ENCODE measurements at places on chromosomes 2 and 18.

GRCh38 chr18:70390371-70391090 is 101.7 kb downstream of the SOCS6 start:
- peak; percentile 68 for DNase-seq

DNA sequence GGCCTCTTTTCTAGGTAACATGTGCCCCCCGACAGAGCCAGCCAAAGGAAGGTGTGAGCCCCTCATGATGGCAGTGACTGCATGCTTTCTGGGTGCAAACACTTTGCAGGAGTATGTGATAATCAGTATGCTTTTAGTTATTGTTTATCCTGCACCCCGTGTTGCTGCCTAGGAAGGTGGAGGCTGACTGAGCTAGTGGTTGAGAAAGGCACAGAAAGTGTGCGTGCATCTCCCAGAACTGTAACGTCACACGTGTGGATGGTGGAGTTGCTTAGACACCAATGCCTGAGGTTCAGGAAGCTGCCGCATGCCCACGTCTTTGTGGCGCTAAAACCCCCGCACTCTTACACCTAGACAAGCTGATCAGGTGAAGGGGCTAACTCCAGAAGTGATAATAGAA is 580 bp downstream of the MC2R start:
- no peak for DNase-seq

DNA sequence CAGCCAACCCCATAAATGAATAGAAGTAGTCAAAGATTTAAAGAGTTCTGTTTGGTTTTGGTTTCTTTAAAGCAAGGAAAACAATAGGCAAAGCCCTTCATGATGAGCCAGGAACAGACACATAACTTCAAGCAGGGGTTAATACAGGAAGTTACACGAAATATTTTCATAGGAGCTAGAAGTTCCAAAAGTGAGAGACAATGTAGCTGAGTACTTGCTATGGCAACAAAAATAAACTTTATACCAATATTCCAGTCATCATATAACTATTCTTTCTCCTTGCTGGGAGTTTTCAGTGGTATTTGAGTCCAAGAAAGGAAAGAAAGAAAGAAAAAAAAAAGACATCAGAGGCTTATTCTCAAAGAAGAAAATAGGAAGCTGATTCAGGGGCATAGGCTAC is 56.2 kb downstream of the COBLL1 start:
- DNase-seq, result no peak

- no peak for DNase-seq
Measured at GRCh38 chr2:23207871-23208270, 177.1 kb upstream of the KLHL29 start.

DNA sequence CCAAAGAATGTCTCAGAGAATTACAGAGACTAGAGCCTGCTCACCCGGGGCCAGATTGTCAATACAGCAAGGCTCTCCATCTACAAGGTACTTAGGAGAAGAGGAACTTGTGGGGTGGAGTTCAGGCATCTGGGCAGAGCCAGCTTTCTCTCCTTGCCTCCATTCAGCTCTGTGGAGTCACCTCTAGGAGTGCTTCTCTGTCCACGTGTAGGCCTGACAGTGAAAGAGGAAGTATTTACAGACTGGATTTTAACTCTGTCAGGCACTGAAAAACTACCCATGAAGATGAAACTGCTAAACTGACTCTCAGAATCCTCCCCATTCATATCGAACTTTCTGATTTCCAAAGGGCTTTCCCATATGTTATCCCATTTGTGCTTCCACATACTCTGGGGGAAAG is 315.6 kb downstream of the SETBP1 start:
- no peak for DNase-seq

DNA sequence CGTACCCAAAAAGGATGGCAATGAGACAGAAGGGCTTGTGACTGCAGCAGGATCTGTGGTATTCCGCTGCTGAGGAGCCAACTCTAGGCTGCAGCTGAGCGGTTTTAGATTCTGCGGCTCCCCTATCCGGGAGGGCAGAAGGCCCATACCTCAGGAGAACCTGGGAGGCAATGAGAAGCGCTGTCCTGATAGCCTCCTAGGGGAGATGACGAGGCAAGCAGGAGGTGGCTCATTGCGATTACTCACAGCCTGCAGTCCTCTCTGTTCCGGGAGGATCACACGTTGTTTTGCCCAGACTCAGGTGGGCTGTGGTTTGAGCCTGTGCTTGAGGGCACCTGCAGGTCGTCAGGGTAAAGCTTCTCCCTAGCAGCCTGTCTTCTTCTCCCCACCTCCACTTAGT is 65.1 kb downstream of the COA5 start:
- no peak for DNase-seq

DNA sequence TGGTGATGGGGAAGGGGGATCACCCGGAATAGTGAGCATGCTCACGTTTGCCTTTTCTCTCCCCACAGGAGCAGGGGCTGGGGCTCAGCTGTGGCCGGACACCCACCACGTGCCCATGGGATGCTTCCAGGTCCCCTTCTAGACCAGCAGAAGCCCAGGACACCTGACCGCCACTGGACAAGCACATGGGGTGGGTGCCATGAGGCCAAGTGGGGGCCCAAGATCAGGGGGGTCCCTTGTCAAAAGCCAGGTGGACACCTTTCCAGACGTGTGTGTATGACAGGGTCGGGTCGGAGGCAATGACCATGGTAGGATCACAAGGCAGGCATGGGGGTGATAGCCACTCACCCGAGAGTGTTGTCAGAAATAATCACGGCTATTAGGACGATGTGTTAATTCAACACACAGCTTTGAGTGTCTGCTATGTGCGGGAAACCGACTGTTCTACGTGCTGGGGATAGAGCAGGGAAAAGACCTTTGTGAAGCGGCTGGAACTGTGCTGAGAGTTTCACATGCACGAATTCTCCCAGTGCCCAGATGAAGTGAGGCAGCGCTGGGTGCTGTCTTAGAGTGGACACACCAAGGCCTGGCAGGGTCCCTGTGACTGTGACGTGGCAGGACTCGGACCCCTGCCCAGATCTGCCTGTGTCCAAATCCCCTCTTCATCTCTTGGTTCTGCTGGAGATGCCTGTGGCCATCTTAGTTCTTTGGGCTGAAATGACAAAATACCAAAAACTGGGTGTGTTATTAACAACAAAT is 244.7 kb downstream of the NDUFA10 start:
- no peak for DNase-seq

- no peak for DNase-seq
Measured at GRCh38 chr18:60027397-60027796, 127.6 kb downstream of the PMAIP1 start.

DNA sequence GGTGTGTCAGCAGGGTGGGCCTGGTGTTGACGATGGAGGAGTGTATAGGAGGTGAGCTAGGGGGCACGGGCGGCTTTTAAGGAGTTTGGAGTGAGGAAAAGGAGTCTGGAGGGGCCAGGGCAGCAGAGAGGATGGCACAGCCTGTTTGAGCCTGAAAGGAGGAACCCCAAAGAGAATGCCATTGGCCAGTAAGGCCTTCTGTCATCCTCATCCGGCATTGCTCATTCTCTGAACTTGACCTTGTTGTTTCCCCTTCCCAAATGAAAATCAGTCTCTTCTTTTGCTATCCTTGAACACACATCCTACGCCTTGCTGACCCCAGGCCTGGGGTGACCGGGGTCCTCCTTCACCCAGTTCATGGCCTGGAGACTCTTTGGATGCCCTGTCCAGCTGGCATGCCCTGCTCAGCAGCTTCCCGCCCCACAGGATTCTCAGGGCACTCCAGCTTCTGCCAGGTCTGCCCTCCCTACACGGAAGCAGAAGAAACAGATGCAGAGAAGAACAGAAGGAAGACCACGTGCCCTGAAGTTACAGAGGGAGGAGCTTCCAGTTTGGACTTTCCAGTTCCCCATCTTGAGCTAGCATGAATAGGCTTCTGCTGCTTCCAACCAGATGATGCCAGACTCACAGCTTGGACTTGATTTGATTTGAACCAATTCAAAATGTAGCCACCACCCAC is 20.5 kb upstream of the KIF3C start:
- no peak for DNase-seq

- peak; percentile 31 for DNase-seq
Measured at GRCh38 chr2:154452906-154453493, 245.5 kb upstream of the KCNJ3 start.

GRCh38 chr2:235614900-235615712 is 121.3 kb downstream of the AGAP1 start:
- DNase-seq, result peak; percentile 84

GRCh38 chr18:63881851-63882250 is 5.7 kb upstream of the SERPINB2 start:
- no peak for DNase-seq

DNA sequence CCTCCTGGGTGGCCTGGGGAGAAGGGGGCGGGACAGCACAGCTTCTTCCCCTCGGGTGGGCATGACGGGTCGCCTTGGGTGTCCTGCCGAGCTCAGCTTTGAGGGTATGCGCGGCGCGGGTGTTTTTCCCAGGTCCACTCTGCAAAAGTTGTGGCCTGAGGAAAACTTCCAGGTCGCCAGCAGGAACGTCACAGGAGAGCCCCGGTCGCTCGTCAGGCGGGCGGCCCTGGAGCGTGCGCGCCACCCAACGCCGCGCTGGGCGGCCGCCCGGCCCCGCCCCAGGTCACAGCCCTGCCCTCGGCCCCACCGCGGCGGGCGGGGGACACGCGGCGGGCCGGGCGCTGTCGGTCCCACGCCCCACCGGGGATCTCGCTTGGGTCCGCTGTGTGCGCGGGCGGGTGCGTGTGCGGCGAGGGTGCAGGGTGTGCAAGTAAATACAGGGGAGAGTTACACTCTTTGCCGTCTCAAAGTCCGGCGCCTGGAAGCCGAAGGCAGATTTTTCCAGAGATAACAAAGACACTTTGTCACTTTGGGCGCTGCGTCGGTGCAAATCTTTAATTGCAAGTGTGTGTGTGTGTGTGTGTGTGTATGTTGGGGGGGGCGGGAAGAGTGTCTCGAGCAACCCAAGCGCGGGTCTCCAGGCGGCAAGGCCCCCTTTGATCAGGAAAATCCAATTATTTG is 616 bp upstream of the SP5 start:
- no peak for DNase-seq

GRCh38 chr18:39480494-39481195 is 1915.0 kb upstream of the CELF4 start:
- DNase-seq, result no peak

- no peak for DNase-seq
Measured at GRCh38 chr2:54617409-54617808, 106.1 kb upstream of the EML6 start.
